Right renal cortex interstitium (tissue), 3 donors: ENCODE measurements at places on chromosomes 1 and 21.

GRCh38 chr1:211527888-211528287, 35.9 kb upstream of the RD3 start:
- DNase-seq, result no peak

- no peak for DNase-seq
These were observed 55.4 kb upstream of the GREM2 start for GRCh38 chr1:240667351-240667750.

DNA sequence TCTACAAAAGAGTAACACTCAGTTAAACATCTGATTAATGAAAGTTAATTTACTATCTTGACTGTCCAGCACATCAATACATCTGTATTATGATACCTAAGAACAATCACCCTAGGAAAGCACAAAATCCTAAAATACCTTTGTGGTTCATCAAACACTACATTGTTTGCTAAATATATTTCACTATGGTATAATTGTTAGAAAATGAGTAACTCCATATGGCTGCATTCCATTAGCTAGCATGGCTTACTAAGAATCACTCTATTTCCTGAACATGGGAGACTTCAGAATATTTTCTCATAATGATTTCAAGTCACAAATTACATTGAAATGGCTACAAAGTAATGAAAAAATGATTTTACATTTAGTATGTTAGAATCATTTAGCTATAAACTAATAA, 12.5 kb downstream of the TRMT1L start:
- DNase-seq, result no peak

GRCh38 chr1:101071470-101071891, 45.9 kb upstream of the DPH5 start:
- DNase-seq, result no peak

DNA sequence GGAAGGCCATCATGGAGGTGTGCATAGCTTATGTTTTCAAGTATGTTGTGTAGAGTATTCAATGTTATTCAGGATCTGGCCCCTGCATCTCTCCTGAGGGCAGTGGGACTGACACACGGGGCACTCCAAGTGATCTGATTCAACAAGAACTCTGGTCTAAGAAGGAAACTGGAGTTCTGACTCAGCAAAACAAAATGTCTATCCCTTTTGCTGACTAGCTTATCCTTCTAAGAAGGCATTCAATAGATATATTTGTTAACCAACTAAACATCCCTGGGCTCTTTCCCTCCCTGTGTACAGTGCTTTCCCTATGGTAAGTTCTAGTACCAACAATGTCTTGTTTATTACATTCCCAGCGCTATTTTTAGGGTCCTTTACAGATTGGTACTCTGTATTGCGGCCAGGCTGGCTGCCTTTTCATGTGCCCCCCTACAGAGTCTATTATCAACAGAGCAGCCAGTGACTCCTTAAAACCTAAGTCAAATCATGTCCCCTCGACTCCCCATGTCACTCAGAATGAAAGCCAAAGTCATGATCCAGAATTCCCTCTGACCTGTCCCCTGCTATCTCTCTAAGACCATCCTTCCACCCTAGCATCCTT, 304.9 kb downstream of the KCNH1 start:
- DNase-seq, result no peak

- DNase-seq, result no peak
These were observed 230.7 kb upstream of the DUSP10 start for GRCh38 chr1:221972276-221973235.

GRCh38 chr1:100188617-100189016, 10.6 kb upstream of the LRRC39 start:
- peak; percentile 50 for DNase-seq

- no peak for DNase-seq
These were observed 15.2 kb downstream of the SAMD11 start for GRCh38 chr1:938711-939489.

- DNase-seq, result no peak
These were observed 423.5 kb downstream of the KIF26B start for GRCh38 chr1:245578308-245578707.

DNA sequence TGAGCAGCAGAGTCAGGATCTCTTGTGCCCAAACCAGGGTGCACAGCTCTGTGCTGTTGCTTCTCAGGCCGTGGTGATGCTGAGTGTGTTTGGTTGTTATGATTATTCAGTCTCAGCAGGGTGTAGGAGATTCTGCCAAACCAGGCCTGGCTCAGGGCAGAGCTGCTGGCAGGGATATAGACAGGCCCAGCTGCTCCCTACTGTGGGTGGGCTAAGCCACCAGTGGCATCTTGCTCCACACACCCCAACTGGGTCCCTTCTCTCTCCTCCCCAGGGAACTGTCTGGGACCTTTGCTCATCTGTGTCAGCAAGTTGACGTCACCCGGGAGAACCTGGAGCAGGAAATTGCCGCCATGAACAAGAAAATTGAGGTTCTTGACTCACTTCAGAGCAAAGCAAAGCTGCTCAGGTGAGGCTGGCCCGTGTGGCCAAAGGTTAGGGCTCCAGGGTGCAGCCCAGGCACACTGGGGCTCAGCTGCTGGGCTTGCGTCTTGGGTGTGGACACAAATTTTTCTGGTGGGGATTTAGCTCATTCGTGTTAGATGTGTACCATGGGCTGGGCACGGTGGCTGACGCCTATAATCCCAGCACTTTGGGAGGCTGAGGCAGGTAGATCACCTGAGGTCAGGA, 9.9 kb upstream of the MIIP start:
- DNase-seq, result no peak

DNA sequence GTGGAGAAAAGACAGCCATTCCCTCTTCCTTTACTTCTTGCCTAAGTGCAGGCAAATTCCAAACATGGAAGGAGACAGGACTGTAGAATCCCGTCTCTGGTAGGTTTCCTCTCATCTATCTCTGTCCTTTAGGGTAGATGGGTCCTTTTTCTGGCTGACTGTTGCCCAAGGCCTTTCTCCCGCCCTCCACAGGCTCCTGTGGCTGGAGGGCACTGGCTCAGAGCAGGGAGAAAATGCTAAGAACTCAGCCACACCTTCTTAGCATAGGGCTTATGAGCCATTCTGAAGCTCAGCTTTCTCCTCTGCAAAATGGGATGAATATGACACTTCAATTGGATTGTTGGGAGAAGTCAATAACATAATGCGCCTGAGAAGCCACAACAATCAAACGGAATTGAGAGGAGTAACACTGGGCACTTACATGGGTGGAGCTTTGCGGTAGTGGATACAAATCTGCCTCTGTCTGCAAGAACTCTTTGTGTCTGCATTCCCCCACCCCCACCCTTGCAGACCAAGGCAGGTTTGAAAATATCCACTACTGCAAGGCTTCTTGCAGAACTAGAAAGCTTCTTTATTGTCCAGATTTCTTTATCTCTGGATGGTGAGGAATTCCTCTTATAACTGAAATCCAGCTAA, 94.7 kb downstream of the CSMD2 start:
- DNase-seq, result no peak

DNA sequence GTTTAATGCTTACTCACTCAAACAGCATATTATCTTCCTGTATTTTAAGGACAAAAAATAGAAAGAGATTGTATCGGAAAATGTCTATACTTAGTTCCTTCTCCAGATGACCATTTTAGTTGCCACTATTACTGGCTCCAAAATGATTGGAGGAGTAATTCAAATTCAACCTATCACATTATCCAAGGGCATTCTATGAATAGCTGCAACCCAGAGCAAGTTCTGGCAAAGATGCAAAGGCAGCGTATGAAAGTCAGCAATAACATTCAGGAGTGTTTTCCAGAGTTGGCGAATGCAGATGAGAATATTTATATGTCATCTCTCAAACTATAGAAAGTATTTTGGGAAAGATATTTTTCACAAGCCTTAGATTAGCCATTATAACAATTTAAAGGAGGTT, 389.8 kb upstream of the ADGRL2 start:
- DNase-seq, result no peak
